ENCODE measurements at places on chromosomes 16 and 17.

GRCh38 chr16:66616169-66616568, 11.7 kb downstream of the CMTM3 start:
- DNase-seq = no peak

DNA sequence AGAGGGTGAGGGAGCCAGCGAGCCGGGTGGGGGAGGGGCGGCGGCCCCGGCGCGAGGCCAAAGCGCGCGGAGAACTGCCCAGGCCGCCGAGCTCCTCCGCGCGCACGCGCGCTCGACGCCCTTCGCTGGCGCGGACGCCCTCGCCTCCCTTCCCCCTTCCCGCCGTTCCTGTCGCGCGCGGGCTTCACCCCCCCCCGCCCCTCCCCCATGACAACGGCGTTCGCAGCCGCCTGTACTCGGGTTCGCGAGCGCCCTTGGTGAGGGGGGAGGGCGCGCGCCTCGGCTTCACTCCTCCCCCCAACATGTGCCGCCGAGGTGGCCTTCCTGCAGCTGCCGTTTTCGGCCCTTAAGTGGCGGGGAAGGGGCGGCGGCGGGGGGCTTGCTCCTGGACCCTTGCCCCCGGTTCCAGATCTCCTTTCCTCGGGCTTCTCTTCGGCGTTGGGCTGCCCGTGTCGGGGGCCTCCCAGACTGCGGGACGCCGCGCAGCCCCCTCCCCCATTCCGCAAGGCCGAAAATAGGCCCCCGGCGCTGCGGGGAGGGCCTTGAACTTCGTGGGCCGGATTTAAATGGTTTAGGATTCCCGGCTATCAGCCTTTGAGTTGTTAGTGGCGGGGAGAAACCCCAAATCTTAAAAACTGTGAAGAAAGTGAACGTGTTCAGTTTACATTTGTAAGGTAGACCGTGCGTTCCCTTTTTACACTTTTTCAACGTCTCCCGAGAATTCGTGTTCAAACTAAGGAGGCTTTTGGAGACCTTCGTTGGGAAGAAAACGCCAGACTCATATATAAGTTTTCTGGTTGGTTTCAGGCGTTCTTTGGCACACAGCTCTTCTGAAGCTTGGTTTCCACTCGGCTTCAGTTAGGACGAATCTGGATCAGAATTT, 653 bp downstream of the SRRM2 start:
- peak; percentile 67 for DNase-seq

- no peak for DNase-seq
These were observed 5.9 kb downstream of the CYGB start for GRCh38 chr17:76531486-76532038.

DNA sequence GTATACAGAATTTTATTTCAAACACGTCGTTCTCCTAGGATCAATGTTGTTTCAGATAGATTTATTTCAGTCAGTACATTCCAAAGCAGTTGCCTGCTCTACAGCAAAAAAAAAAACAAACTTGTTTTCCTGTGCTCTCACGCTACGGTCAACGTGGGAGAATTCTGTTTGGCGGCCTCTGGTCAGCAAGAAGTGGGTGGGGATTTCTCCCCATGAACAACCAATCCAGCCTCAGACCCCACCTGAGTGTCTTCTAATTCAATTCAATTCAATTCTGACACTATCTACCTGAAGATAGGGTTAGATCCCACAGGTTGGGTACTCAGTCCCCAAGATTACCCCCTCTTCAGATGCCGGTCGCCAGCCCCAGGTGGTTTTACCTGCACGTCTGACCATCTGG, 22.1 kb downstream of the C17orf58 start:
- DNase-seq = no peak

DNA sequence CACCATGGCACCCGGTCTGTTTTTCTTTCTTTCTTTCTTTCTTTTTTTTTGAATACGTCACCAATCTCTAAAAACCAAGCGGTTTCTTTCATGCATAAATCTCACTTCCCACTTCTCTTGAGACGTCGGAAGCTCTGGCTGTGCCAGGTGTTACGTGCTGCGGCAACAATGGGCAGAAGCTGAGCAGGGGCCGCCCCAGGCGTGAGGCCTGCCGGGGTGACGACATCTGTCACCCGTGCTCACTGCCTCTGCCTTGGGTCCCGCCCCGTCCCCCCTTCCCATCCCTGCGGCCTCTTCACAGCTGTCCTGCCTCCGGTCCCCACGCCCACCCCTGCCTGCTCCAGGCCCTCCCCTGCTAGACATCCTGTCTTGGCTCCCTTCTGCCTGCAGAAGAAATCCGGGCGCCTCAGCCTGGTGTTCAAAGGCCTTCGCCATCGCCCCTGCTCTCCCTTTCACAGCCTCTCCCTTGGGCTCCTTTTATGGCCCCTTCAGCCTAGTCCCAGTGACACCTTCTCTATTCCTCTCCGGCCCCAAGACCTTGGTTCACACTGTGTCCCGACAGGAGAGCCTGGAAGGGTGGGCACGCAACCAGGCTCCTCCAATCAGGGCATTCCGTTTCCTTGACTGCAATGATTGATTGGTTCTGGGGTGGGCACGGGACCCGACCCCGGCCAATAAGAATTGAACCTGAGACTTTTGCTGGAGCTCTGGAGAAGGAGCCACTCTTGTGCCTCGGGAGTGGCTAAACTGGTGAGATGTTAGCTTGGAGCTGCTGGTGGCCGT, 4.8 kb downstream of the P2RX1 start:
- no peak for DNase-seq

GRCh38 chr16:678858-679813, 1.1 kb upstream of the STUB1 start:
- DNase-seq = peak; percentile 12

GRCh38 chr16:58727028-58727781, 6.9 kb downstream of the GOT2 start:
- DNase-seq = no peak

- no peak for DNase-seq
These were observed 5.5 kb downstream of the MYH1 start for GRCh38 chr17:10512856-10513255.

- DNase-seq = no peak
These were observed 57.2 kb upstream of the VPS4A start for GRCh38 chr16:69253870-69254341.

- no peak for DNase-seq
These were observed 65.8 kb upstream of the RPH3AL start for GRCh38 chr17:418421-418751.

DNA sequence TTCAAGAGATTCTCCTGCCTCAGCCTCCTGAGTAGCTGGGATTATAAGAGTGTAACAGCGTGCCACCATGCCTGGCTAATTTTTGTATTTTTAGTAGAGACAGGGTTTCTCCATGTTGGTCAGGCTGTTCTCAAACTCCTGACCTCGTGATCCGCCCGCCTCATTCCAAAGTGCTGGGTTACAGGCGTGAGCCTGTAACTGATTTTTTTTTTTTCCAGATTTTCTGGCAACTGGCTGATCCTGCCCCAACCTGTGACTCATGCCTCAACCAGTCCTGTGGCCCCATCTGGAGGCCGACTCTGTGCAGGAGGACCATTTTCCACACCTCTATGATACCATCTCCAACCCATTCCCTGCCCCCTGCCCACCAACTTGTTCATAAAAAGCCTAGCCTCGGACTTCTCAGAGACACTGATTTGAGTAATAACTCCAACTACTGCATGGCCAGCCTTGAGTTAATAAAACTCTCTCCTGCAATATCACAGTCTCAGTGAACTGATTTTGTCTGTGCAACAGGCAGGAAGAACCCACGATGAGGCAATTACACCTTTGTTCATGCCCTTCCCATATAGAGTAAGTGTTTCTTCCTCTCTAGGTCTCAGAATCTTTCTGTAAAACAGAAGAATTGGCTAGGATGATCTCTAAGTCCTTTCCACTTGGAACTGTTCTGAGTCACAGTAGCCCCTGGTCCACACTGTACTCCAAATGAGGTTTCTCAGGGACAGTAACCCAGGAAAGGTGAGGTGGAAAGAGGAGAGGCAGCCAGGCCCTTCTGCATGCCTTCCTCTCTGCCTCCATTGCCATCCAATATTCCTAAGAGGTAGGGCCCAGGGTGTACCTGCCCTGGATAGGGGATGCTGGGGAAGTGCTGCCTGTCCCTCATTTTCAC, 8.8 kb upstream of the CNOT1 start:
- DNase-seq = peak; percentile 74

GRCh38 chr17:12637745-12638651, 27.7 kb upstream of the MYOCD start:
- DNase-seq = no peak

GRCh38 chr16:963913-964312, 6.9 kb downstream of the LMF1 start:
- peak; percentile 7 for DNase-seq

GRCh38 chr16:77414752-77415231, 20.0 kb downstream of the ADAMTS18 start:
- DNase-seq = peak; percentile 89

GRCh38 chr17:58595194-58595792, 80.9 kb upstream of the MTMR4 start:
- no peak for DNase-seq

DNA sequence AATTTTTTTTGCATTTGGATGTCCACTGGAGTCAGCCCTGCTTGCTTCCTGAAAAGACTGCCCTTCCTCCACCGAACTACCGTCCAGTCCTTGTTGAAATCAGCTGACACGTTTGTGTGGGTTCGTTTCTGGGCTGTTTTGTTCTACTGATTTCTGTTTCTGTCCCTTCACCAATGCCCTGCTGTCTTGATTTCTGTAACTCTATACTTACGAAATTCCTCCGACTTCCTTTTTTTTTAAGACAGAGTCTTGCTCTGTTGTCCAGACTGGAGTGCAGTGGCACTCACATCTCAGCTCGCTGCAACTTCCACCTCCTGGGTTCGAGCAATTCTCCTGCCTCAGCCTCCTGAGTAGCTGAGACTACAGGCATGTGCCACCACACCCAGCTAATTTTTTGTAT, 8.4 kb upstream of the GAA start:
- no peak for DNase-seq

GRCh38 chr17:44350733-44351226, 5.7 kb downstream of the GRN start:
- peak; percentile 78 for DNase-seq

GRCh38 chr16:75482434-75483205, 12.6 kb downstream of the CHST6 start:
- DNase-seq = no peak

GRCh38 chr17:4956493-4957061, 5.7 kb downstream of the ENO3 start:
- no peak for DNase-seq

DNA sequence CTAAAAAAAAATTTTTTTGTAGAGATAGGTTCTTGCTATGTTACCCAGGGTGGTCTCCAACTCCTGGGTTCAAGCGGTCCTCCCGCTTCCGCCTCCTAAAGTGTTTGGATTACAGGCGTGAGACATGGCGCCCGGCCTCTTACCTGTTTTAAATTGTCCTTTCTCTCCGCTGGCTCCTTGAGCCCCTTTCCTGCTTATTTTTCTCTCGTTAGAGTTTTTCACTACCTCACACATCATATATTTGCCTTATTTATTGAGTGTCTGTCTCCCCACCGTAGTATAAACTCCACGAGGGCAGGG, 760 bp upstream of the SEC14L5 start:
- DNase-seq = no peak

DNA sequence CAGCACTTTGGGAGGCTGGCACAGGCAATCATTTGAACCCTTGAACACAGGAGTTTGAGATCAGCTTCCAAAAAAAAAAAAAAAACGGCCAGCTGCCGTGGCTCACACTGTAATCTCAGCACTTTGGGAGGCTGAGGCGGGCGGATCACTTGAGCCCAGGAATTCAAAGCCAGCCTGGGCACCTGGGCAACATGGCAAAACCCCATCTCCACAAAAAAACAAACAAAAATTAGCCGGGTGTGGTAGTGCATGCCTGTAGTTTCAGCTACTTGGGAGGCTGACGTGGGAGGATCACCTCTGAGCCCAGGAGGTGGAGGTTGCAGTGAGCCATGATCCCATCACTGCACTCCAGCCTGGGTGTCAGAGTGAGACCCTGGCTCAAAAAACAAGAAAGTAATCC, 39.0 kb downstream of the GRB2 start:
- DNase-seq = no peak

- no peak for DNase-seq
These were observed 19.0 kb upstream of the GNG13 start for GRCh38 chr16:819336-820043.

DNA sequence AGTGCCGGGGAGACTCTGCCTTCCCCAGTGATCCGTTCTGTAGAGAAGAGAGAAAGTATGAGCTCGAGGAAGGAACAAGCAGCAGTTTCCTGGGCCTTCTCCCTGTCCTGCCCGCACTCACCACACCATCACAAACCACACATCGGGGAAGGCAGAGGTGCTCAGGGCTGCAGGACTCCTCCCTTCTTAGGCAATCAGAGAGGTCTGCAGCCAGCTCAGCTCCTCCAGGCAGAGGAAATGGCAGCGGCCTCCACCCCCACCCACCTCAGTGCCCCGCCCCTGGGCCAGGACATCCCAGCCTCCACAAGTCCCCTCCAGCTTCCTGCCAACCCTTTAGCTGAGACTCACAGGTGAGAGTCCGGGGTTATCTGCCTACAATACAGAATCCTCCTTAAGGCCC, 2.0 kb downstream of the ZNF319 start:
- peak; percentile 45 for DNase-seq

GRCh38 chr17:78890498-78890897, 12.5 kb downstream of the CEP295NL start:
- no peak for DNase-seq

- peak; percentile 47 for DNase-seq
These were observed 36.0 kb downstream of the OSBPL7 start for GRCh38 chr17:47785538-47786123.

DNA sequence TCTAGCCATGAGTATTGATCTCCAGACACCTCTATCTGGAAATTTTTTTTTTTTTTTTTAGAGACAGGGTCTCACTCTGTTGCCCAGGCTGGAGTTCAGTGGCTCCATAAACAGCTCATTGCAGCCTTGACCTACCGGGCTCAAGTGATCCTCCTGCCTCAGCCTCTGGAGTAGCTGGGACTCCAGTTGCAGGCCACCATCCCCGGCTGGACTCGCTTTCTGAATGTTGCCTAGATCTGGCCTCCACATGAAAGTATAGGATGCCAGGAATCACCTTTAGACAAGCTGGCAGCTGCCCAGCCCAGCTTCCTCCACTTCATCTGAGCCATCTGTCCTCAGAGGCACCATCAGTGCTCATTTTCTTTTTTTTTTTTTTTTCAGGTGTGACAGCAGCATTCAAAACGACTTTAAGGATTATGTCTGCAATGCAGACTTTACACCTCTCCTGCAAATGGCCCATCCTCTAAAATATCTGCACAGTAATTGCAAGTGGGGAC, 6.4 kb upstream of the PRR14 start:
- no peak for DNase-seq

GRCh38 chr16:88131966-88132365, 180.7 kb downstream of the BANP start:
- no peak for DNase-seq

GRCh38 chr17:310111-311010, 42.2 kb downstream of the RPH3AL start:
- no peak for DNase-seq

GRCh38 chr17:520447-521182, 168.0 kb upstream of the RPH3AL start:
- no peak for DNase-seq

- no peak for DNase-seq
These were observed 106.2 kb downstream of the N4BP1 start for GRCh38 chr16:48503779-48504178.

GRCh38 chr17:66580956-66581391, 253.9 kb upstream of the CACNG5 start:
- DNase-seq = no peak

- peak; percentile 90 for DNase-seq
These were observed 186.2 kb upstream of the WSCD1 start for GRCh38 chr17:5883775-5884665.
